ENCODE measurements at places on chromosomes 6 and 20.
A peak's percentile ranks its signal among the peaks of the same experiment; 100 is the strongest.

GRCh38 chr6:123024976-123025375, 28.9 kb downstream of the CLVS2 start:
- DNase-seq, result no peak

GRCh38 chr20:440636-441035, 21.7 kb downstream of the TBC1D20 start:
- no peak for DNase-seq

DNA sequence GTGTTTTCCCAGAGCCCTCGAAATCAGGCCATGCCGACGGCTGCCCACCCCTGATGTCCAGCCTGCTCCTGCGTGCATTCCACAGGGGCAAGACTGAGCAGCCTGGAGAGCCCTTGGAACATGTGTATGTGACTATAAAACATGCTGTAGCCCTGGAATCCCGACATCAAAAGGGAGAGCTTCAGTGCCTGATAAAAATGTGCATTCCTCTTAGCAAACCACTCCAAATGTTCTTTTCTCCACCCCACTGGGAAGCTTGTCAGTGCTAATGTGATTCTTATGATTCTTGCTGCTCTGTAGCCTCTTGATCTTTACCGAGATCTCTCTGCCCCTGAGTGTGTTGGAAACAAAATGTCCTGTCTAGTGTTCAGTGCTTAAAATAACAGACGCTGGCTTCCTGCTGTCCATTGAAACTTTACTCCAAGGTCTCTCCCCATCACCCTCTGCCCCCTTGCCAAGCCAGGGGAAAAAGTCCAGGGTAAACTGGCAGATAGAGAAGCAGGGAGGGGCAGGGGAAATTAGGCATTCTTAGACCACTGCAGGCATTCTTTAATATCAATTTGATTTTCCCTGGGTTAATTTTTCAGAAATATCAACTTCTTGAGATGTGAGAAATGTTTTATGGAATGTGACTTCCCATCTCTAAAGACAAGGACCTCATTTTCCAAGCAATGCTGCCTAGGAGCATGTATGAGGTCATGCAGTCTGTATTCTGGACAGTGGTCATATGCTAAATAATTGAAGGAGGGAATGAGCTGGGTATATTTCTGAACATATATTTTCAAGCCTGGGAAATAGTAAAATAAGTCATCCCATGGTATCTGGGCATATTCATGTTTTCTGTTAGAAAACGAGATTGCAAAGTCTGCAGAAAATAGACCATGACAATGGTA, 73.8 kb upstream of the ISM1 start:
- DNase-seq, result no peak

DNA sequence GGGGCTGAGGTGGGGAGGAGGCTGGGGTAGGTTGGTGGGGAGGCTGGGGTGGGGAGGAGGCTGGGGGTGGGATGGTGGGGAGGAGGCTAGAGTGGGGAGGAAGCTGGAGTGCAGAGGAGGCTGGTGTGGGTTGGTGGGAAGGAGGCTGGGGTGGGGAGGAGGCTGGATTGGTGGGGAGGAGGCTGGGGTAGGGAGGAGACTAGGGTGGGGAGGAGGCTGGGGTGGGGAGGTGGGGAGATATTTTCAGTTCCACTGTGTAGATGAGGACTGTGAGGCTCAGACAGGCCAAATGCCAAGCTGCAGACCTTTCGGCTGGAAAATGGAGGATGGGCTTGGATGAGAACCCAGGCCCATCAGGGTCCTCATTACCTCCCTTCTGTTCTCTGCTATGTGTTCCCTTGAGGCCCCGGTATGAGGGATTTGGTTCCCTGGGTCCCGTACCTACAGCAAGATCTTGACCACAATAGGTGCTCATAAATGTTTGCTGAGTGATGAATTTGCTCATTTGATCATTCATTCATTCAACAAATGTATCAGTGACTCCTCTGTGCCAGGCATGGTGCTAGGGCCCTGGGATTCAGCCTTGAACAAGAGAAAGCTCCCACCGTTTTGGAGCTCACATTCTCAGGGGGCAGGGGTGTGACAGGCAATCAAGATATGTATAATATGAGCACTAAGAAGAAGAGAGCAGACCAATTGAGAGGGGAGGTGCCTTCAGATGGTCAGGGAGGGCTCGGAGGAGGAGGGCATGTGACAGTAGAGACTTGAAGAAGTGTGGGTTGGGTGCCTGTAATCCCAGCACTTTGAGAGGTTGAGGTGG, 36.1 kb upstream of the NOL4L start:
- no peak for DNase-seq

- no peak for DNase-seq
These were observed 72.9 kb upstream of the DSP start for GRCh38 chr6:7468382-7469081.

- no peak for DNase-seq
These were observed 13.0 kb upstream of the RBM24 start for GRCh38 chr6:17268114-17268513.

DNA sequence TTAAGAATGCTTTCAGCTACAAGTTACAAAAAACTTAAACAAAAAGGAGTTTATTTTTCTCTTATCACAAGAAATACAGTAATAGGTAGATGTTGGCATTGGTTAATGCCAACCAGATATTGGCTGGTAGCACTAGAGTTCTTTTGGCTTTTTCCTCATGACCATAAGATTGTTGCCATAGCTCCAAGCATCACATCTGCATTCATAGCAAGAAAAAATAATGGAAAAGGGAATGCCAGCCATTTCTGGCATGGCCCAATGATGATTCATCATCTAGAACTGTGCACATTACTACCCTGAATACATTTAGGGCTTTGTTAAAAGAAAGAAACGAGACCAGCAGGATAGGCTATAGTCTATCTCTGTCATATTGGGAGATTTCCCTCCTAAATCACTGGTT, 20.8 kb upstream of the SIRT5 start:
- no peak for DNase-seq

DNA sequence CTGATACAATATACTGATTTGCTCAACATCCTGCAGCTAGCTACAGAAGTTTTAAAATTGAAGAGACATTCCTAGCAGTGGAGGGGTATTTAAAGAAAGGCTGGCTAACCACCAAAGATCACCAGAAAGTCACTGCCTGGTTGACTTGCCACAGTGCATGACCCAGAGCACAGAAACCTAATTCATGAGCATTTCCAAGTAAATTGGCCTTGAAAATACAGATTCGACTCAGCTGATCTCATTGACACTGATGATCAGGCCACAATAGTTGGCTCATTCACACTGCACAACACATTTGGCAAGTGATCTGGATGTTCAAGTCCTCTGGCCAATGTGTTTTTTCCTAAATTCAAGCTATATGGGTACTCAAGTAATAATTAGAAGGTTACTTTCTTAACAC, 13.3 kb upstream of the TDRD6 start:
- DNase-seq, result no peak

DNA sequence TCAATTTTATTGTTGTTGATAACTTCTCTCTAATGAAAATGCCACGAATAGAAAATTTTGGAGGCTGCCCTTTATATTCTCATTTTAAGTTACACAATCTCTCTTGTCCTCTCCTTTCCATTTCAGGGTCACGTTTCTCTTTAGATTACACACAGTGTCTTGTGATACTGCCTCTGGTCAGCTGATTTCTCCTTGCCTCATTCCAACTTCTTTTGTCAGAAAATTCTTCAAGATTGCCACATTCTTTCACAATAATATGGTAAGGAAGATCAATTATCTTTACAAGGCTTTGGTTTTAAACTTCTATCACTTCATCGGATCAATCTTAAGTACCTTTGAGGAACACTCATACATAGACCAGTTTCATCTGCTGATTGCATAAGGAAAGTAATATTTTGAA, 370.3 kb downstream of the RFPL4B start:
- DNase-seq, result no peak

- DNase-seq, result peak; percentile 64
These were observed 2.7 kb downstream of the SLC32A1 start for GRCh38 chr20:38726804-38727606.

DNA sequence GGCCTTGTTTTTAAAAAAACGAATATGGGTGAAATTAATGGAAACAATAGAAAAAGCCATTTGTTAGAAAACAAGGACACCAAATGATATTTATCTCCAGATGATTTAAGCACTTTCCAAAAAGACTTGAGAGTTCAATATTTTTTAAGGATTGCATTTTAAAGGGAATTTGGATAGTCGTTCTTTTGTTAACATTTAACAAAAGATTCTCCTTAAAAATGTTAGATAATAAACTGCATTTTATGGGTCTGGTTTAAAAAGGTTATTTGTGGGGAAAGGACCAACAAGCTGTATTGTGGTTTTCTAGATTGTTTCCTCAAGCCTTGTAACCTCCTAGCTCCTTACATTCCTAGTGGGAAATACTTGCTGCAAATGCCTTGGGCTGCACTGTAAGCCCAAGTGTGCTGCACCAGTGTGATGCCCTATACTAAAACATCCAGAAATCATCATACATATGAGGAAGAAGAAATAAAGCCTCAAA, 1.5 kb upstream of the PHIP start:
- no peak for DNase-seq

- DNase-seq, result no peak
These were observed 49.1 kb downstream of the LYRM2 start for GRCh38 chr6:89589297-89590025.

- no peak for DNase-seq
These were observed 314.7 kb downstream of the EPM2A start for GRCh38 chr6:145420599-145420998.

- DNase-seq, result peak; percentile 91
These were observed at the start of gene TMEM242 for GRCh38 chr6:157323255-157323965. TMEM242 (minus strand) TSS chr6:157323519; CDS start chr6:157323499, 20 bp downstream.

- DNase-seq, result no peak
These were observed 1.1 kb downstream of the OSBPL2 start for GRCh38 chr20:62239278-62239879.

- no peak for DNase-seq
These were observed 6.9 kb downstream of the TGM6 start for GRCh38 chr20:2387580-2387979.

DNA sequence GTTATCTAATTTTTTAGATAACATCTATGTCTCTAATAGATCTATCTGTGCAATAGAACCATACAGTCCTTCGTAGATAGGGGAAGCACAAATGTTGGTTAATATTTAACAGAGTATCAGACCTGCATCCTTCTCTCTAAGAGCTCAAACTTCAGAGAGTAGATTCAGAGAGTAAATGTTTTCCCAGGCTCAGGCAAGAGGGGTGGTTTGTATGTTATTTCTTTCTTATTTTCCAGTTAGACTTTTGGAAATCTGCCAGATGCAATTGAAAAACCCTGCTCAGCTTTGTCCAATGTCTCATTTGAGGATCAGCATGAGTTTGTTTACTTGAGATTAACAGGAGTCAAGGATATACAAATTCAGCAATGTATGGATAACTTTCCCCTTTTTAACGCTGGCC, 361.9 kb downstream of the BCKDHB start:
- no peak for DNase-seq

DNA sequence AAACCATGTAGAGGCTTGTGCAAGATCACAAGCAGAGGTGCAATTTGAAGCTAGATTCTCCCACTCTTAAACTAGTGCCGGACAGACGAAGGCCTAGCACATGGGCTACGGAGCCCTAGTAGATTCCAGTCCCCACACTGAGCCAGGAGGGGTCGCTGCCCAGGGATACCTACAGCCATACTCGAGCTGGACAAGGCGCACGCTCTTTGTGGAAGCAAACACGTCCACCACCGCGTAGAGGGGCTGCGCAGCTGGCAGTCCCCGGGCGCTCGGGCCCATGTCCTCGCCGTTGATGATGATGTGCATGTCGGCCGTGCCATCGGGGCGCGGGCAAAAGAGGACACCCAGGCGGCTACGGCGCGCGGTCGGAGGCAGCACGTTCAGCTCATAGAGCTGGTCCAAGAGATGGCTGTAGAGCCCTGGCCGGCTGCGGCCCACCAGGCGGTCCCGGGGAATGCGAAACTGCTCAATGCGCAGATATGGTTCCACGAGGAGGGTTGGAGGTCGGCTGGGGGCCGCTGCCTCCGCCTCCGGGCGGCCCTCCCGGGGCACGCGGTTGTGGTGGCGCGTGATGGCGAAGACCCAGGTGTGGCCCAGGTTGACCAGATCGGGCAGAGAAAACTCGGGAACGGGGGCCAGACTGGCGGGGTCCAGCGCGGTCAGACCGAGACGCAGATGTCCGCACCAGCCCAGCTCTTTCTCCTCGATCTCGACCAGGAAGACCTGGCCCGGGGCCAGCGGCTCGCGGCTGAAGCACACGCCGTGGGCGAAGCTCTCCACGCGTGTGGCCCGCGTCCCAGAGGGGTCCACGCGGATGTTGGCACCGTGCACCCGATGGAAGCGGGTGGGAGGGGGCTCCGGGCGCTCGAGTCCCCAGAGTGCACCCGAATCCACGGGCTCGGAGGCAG, 677 bp downstream of the NEURL2 start:
- DNase-seq, result peak; percentile 59

GRCh38 chr20:19275038-19275629, 62.7 kb downstream of the SLC24A3 start:
- no peak for DNase-seq

Measured in activated naive CD8-positive, alpha-beta T cell treated with anti-CD3 and anti-CD28 coated beads, Interleukin-2, amount 10 ng/mL, durations not matched to agents 7 days and 5 days (primary cell).